ENCODE measurements at places on chromosomes 16 and 17. TPM values are rescaled to one million over a fixed set of nuclear protein-coding genes. Genes with fewer than 3 reads are reported as not detected.

Gene CHAD
- polyA plus RNA-seq, result 0.13 TPM

Gene EFCAB13
- polyA plus RNA-seq, result 0.61 TPM

Gene CCDC92B
- 0.44 TPM for polyA plus RNA-seq

Gene LPO
- not detected for polyA plus RNA-seq

Gene PLEKHH3
- polyA plus RNA-seq, result 49.4 TPM

Gene C17orf78
- polyA plus RNA-seq, result not detected
